Stimulated activated CD4-positive, alpha-beta T cell treated with anti-CD3 and anti-CD28 coated beads, Interleukin-12 subunit alpha, Interleukin-12 subunit beta, amount 100 ng/mL, for 4 hours (primary cell): ENCODE measurements at places on chromosomes 2 and 18.

GRCh38 chr18:34097312-34097711 is 127.4 kb downstream of the NOL4 start:
- DNase-seq = no peak

DNA sequence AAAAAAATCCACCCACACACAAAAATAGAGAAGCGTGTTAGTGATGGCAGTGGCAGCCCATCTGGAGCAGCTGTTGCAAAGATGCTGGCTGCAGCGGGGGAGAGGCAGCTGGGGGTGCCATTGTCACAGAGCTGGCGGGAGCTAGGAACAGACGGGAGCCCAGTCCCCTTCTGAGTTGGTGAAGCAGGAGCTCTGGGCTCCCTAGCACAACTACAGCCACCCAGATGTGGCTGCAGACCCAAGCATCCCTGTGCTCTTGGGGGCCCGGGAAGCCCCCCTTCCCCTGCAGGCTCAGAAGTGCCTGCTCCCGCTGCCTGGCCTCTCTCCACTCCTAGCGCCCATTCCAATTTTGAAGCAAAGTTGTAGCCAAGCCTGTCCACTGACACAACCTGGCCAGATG is 366.6 kb upstream of the MC4R start:
- no peak for DNase-seq

DNA sequence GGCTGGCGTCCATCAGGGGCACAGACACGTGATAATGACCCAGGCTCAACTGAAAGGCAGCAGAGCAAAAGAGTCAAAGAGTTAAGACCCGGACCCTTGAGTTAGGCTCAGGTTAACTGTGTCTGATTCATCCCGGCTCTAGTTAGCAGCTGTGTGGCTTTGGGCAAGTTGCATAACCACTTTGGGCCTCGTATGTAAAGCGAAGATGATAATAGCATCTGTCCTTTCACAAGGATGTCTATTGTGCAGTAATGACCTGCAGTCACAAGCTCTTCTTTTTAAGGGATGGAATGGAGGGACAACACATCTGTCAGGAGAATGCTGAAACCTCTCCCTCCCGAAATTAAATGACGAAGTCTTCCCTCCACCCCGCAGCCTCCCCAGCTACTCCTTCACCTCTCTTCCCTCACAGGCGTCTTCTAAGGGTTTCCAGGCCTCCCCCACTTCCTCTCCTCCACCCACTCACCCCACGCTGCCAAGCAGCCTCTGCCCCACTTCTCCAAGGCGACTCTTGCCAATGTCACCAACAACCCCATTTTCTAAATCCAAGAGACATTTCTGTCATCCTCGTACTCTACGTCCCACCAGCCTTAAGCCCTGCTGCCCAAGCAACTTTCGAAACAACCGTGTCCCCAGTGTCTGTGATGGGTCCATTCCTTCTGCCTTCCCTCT is 135.1 kb upstream of the ID2 start:
- no peak for DNase-seq

DNA sequence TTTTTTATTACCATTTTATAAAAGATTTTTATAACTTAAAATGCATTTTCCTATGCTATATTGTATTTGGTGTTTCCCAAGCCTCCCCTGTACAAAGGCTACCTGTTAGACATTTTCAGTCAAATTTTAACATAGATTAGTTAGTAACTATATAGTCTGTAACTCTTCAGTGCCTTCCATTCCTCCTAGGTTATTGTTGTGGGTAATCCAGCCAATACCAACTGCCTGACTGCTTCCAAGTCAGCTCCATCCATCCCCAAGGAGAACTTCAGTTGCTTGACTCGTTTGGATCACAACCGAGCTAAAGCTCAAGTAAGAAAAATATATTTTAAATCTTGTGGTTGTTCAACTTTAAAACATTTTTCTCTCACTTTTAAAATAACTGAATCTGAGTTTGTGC is 10.2 kb downstream of the MDH1 start:
- no peak for DNase-seq

GRCh38 chr2:145631561-145631960 is 1111.6 kb upstream of the ZEB2 start:
- no peak for DNase-seq

GRCh38 chr2:157601807-157602206 is 26.9 kb downstream of the ACVR1C start:
- no peak for DNase-seq

DNA sequence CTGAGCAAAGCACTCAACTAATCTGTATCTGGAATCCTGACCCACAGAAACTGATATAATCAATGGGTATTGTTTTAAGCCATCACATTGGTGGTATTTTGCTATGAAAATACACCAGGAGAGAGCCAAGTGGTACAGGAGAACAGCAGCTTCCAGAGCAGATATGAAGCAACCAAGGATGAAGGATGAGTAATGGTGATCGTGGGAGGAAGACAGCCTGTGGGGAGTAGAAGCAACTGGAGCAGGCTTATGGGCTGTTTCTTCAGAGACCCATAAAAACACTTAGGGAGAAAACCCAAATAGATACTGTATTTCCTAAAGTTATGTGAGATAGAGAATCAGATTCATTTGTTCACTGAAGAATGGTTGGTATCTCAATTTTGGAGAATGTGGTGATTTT is 330.8 kb downstream of the NUP35 start:
- no peak for DNase-seq

DNA sequence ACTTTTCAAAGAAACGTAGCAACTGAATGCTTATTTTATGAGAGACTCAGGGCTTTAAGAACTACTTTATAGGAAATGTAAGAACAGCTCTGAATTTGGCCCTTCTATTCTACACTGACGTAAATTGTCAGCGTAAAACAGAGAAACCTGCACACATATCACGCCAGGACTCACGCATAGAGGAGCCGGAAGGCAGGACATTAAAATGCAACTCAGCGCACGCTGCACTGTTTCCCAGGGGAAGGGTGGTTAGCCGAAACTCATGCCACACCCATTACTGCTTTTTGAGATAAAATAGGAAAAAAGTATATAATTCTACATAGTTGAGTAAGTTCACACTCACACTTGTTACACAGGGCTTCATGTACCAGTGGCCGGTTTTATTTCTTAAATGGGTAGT is 7.4 kb downstream of the TUBB6 start:
- DNase-seq = no peak

DNA sequence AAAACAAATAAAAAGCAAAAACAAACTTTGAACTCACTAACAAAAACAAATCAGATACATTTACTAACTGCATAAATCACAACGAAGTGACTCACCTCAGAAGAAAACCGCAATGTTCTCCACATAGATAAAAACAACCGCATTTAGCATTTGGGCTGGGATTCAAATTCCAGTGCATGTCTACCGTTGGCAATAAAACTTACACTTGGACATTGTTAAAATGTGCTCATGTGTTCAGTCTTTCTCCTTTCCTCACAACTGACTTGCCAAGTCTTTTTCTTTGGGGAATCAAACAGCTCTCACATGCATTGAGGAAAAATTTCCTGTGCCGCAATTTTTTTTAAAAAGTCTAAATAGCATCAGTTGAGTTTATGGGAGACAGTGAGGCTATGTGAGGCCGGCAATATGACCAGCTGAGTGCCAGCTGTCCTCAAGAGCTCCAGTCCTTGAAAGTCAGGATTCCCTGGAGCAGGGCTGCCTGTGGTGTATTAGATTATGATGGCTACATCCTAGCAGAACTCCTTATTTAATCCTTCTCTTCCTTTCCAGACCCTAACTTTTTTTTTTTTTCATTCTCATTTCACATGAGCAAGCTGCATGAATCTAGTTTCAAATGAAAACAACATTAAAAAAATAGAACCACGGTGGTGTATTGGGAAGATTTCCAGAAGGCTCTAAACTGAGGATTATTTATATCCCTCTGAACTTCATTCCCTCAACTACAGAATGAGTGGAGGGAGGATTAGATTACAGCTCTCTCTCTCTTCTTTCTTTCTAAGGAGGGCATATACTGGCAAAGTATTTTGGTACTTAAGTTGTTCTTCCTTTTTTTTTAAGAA is 70.2 kb upstream of the MEIS1 start:
- no peak for DNase-seq

GRCh38 chr2:129777146-129777545 is 202.3 kb upstream of the RAB6C start:
- DNase-seq = no peak

DNA sequence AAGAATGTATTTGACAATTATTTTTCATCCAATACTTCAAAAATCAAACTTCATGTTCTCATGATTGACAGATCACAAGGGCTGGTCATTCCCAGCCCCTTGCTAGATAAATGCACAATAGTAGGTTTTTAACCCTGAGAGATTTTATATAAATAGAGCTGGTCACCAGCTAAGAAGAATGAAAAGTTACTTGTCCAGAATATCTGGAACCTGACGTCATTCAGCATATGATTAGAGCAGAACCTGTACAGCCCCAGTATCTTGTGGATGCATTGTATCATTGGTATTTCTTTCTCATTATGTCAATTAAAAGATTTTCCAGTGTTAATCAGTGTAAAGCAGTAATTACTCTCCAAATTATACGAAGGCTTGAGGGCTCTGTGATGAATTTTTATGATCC is 202.8 kb upstream of the RND3 start:
- DNase-seq = no peak
